Omental fat pad (tissue), 4 donors: ENCODE measurements at places on chromosomes 16 and 17.

GRCh38 chr16:89685916-89686315 lies 573 bp upstream of the CDK10 start:
- no peak for DNase-seq

DNA sequence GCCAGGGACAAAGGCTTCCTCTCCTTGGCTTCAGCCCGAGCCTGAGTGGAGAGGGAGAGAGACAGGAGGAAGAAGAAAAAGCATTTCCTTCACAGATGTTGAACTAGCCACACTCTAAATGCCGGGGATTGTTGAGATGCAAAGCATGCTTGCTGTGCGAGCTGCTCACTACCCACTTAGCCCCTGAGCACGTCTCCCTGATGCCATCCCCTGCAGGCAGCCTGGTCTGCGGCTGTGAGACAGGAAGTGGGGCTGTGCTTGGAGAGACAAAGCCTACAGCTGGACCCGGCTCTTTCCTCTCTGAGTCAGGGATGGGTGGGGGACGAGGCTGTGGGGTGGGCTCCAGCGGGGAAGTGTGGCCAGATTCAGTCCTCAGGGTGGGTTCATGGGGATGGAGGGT lies 13.7 kb downstream of the WNT9B start:
- no peak for DNase-seq

- no peak for DNase-seq
Observed at GRCh38 chr16:4800290-4801041, 2.0 kb downstream of the ROGDI start.

DNA sequence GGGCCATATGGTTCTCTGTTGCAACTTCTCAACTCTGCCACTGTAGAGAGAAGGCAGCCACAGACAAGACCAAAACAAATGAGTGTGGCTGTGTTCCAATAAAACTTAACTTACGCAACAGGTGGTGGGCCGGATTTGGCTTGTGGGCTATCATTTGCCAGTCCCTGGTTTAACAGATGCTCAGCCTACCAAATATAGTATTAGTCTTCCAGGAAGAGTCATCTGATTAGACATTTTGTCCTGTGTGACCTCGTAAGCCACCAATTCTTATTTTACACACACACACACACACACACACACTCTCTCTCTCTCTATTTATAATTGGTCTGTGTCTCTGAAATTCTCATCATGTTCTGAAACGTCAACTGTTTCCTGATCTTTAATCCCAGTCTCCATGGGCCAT lies 245.9 kb downstream of the XYLT1 start:
- no peak for DNase-seq

DNA sequence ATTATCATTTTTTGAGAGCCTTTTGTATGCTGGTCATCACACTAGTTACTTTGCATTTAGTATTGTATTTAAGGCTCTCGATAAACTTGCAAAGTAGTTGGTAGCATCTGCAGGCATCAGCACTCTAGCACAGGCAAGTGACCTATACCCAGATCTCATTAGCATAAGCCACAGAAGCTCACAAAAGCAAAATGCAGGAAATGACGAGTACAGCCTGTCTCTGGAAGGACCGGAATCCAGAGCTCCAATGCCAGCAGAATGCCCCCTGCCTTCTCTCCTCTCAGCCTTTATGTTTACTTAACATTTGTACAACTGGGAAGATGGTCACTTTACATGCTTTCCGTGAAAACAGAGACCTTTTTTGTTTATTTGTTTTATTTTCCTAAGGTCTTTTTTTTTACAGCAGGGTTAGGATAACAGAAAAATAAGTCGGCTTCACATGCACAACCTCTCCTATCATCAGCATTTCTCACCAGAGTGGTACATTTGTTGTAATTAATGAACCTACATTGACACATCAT lies 45.4 kb upstream of the MYOCD start:
- DNase-seq: no peak

DNA sequence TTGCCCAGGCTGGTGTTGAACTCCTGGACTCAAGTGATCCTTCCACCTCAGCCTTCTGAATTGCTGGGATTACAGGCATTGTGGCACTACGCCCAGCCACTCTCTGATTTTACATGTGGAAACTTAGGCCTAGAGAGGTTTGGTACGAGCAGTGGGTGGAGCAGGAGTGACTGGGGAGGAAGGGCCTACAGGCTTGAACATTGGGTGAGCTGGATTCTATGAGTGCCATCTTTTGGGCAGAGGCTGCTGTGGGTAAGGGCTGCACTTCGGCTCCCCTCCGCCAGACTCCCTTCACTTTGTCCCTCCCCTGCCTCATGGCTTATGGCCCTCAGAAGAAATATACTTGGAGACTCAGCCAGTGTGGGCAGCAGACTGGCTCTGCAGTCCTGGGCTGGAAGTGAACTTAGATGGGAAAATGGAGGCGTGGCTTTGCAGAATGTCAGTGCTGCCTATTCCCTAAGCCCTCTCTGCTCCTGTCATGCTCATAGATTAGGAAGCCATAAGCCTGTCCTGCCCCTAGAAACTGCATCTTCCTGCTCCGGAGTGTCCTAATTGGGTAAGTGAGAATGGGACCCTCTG lies 9.5 kb upstream of the MRC2 start:
- DNase-seq: no peak

DNA sequence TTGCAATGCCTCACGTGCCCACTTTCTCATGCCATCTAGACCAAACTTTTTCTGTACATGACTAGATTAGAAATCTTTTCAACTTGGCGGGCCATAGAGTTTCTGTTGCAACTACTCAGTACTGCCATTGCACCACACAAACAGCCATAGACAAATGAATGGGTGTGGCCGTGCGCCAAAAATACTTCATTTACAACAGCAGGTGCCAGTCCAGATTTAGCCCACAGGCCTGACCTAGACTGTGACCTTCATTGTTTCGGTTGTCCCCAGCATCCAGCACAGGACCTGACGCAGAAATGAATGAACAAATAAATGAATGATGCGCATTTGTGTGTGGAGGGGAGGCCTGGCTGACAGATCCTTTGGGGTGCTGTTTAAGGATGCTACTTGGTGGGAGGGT lies 14.3 kb upstream of the PDK2 start:
- no peak for DNase-seq

DNA sequence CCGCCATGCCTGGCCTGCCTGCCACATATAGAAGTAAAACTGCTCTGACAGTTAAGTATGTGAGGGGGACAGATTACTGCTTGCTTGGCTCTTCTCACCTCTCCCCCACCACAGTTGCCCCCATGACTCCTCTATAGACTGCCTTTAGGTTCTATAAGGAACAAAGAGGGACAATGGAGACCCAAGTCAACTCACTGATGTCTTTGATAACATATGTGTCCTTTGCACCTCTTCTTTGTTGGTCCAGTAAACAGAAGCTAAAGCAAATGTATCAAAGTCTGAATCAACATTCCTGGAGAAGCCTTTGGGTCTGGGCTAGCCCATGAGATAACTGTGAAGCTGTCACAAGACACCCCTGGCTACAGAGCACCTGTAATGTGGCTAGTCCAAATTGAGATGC lies 27.1 kb downstream of the NUDT7 start:
- DNase-seq: no peak

- DNase-seq: no peak
Observed at GRCh38 chr17:36085765-36086164, 4.2 kb downstream of the CCL3 start.

DNA sequence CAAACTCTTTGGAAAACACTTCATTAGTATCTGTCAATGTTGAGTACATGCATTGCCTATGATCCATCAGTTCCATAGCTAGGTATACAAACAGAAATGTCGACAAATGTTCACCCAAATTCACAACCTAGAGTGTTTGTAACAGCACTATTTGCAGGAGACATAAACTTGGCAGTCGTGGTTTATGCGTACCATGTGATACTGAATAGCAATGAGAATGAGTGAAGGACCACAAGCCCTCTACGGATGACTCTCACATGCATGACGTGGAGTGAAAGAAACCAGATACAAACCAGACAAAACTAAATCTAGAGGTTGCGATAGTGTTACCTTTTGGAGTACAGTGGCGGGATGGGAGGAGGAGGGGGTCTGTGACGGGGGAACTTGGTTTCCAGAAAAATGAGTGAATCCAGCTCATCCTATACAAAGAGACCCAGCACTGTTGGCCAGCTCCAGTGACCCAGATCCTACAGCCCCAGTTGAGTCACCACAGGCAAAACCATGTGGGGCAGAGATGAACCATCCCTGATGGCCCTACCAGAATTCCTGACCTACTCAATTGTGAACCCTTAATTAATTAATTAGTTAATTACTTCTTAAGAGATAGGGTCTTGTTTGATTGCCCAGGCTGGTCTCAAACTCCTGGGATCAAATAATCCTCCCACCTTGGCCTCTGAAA lies 15.9 kb upstream of the ULK2 start:
- DNase-seq: no peak

GRCh38 chr16:85800321-85800669 lies 800 bp downstream of the COX4I1 start:
- no peak for DNase-seq

GRCh38 chr17:77834170-77835115 lies 124.1 kb upstream of the TNRC6C start:
- DNase-seq: peak; percentile 42

DNA sequence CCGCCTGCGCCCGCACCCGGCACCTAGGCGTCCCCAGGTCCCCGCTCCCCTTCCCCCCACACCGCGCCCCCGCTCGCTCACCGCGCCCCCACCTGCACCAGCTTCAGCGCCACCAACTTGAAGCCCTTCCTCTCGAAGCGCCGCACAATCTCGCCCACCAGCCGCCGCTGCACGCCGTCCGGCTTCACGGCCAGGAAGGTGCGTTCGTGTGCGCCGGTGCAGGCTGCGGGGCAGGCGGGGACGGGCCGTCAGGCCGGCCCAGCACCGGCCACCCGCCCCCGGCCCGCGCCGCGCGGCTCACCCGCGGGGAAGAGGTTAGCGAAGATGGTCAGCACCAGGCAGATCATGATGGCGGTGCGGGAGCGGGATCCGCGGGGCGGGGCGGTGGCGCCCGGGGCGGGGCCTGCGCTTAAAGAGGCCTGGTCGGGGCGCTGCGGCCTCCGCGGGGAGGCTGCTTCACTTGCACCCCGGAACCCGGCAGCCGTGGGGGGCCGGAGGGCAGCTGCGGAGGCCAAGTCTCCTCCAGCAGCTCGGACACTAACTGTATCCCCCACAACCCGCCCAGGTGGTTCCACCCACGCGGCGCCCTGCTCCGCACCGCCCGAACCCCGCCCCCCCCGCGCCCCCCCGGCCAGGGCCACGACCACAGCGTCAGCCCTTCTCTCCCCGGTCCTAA lies at the start of gene NME3:
Gene NME3 (minus strand): TSS at position 356 of the 676 bp plus-strand sequence. CDS start 9 bp downstream, at position 347.
- peak; percentile 57 for DNase-seq

DNA sequence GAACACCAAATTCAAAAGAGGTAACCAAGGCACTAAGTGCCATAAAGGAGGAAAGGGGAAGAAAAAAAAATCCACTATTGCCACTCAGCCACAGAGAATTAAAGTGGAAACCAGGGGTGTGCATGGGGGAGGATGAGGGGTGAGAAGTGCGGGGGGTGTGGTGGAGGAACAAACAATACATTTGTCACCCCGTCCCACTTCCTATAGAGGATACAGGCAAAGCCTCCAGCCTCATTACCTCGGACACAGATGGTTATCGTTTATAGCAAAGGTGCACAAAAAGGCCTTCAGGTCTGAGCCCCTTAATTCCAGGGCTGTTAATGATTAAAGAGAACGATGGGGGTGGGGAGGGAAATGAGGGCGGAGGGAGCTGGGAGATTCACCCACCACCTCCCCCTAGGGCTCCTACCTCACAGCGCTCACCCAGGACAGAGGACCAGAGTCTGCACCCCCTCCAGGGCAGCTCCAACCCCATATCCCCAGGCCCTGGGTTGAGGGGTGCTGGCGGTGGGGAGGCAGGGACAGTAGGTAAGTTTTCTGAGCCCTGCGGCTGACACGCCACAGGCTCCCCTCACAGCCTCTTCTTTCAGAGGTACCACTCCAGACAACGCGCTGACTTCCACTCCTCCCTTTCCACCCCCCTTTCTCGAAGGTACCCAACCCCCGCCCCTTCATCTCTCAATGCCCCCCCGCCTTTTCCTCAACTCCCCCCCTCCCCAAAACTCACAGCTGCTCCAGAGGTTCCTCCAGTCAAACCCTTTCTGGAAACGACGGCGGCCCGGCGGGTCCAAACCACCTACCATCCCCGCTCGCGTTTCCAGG lies 470 bp downstream of the DCUN1D3 start:
- no peak for DNase-seq
